Stimulated activated CD4-positive, alpha-beta T cell treated with anti-CD3 and anti-CD28 coated beads, Interleukin-12 subunit alpha, Interleukin-12 subunit beta, amount 100 ng/mL, for 4 hours (primary cell): ENCODE measurements at places on chromosomes 3 and 15.

DNA sequence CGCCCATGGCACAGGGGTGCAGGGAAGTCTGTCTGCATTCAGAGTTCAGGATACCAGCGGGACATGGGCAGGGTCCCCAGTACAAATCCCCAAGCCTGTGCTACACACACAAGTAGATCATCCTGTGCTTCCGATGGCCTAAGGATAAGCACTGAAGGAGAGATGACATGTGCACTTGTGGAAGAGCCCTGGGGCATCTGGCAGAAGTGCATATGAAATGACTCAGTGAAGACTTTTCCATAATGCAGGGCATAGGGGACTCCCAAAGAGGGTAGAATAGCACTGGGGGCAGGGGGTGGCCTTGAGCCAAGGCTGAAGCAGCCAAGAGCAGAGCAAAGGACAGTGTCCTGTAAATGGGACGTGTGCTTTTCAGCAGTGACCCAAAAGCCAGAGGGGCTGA is 22.9 kb downstream of the ADAMTS17 start:
- no peak for DNase-seq

- DNase-seq: no peak
Measured at GRCh38 chr15:99842071-99842470, 108.8 kb upstream of the LYSMD4 start.

- peak; percentile 22 for DNase-seq
Measured at GRCh38 chr3:128698211-128699047, 27.6 kb upstream of the RAB7A start.

- no peak for DNase-seq
Measured at GRCh38 chr3:190497811-190498210, 16.1 kb upstream of the IL1RAP start.

DNA sequence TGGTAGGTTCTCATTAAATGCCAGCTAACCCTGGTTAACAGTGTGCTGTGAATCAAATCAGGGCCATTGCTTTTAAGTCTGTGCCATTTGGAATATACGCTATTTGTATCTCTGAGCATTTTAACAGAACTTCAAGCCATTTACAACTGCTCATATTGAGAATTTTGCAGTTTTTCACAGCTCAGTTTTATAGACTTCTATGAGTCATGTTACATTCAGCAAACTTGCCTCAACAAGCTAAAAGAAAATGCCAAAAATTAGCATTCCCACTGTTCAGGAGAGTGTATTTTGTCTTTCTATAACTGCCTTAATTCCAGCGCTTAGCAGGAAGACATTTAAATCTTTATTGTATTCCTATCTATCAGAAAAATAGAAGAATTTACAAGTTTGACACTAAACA is 196.4 kb downstream of the GBE1 start:
- no peak for DNase-seq

DNA sequence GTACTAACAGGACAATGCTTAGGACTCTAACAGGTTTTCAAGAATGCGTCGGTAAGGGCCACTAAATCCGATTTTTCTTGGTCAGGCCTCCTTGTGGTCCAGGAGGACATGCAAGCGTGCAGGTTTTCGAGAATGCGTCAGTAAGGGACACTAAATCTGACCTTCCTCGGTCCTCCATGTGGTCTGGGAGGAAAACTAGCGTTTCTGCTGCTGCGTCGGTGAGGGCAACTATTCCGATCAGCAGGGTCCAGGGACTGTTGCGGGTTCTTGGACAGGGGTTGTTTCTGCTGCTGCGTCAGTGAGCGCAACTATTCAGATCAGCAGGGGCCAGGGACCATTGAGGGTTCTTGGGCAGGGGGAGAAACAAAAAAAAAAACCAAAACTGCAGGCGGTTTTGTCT is 7.8 kb upstream of the UBP1 start:
- no peak for DNase-seq

DNA sequence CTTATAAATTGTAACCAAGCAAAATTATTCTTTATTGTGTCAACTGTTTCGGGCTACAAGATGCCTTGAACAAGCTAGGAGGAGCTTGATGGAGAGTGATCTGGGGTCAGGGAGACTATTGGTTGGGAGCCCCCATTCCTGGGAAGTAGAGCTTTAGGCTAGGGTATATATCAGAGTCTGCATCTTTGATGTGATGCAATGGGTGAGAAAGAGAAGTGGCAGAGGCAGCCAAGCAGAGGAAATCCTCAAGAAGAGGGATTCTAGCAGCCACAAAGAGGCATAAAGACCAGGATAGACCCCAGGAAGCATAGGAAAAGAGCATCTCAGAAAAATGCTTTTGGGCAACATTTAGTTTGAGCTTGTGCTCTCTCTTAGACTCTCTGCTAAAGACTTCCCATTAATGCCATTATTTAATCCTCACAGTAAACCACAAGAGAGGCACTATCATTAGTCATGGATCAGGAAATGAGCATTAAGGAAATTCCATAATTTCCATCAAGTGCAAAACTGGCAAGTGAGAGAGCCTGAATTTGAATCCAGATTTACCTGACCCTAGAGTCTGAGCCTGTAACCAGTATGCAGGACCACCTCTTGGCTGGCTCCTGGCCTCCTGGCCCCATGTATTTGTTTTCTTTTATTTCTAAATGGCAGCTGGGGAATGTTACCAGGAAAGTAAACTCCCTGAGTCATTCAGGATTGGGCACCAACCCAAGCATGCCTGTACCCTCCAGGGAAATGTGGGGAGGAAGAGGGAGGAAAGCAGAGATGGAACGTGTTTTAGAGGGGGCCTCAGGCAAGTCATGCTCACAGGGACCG is 118.7 kb downstream of the RPL22L1 start:
- DNase-seq: no peak

- no peak for DNase-seq
Measured at GRCh38 chr3:187961366-187961765, 192.6 kb upstream of the LPP start.

- no peak for DNase-seq
Measured at GRCh38 chr3:196143708-196144382, 62.0 kb upstream of the TFRC start.

DNA sequence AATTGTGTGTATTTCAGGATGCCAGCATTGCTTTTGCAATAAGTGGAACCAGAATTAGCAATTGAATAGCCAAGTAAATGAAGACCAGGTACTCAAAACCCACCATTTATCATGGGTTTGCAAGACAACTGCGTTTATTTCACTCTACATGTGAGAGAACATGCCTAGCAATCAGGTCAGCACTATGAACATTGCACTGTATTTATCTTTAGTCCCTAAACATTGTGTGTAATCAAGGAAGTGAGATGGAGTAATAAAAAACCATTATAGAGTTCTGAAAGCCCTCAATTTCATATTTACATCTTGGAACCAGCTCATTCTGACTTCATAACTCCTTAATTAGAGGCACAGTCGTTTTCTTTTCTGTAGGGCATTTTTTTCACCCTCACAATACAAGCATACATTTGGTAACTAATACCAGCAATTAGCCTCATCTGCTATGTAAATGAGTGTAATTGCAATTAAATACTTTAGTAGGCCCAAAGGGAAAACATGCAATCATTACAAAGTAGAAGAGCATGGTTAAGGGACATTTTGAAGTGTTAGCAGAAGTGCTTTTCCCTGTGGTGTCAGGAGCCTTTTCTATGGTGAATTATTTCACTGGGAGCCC is 153.1 kb upstream of the DPH6 start:
- DNase-seq: no peak

DNA sequence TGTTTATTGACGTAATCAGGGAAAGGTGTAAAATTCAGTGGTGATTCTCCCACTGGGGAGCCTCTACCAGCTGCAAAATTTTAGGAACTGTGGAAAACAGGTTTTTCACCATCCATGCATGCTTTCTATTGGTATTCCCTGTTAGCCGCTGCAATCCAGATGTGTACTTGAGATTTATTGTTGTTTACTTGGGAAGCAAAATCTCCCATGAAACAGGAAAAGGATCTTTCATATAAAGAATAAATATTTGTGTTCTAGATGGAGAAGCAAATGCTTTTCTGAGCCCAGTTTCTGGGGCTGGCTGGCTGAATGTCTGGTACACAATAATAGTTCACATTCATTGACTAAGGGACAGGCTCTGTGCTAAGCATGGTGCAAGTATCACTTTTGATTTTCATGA is 144.6 kb upstream of the RASGRP1 start:
- no peak for DNase-seq

GRCh38 chr3:116141724-116142123 is 303.6 kb downstream of the LSAMP start:
- DNase-seq: no peak

- DNase-seq: no peak
Measured at GRCh38 chr15:39110746-39111145, 470.1 kb upstream of the THBS1 start.

GRCh38 chr3:150129166-150129565 is 158.5 kb upstream of the PFN2 start:
- DNase-seq: no peak

GRCh38 chr15:68580026-68580882 is 1.5 kb downstream of the CORO2B start:
- DNase-seq: no peak

GRCh38 chr3:184203526-184203925 is 17.5 kb downstream of the ABCF3 start:
- DNase-seq: no peak

DNA sequence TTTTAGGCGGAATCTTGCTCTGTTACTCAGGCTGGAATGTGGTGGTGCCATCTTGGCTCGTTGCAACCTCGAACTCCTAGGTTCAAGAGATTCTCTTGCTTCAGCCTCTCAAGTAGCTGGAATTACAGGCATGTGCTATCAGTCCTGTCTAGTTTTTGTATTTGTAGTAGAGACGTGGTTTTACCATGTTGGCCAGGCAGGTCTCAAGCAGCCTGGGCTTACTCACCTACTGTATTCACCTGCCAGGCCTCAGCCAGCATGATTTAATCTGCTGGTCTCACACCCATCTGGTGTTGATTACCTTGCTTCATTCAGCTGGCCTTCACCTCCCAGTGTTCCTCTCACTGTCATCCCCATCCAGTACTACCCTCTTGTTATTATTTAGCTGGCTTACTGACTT is 102.0 kb downstream of the IL12A start:
- DNase-seq: no peak

DNA sequence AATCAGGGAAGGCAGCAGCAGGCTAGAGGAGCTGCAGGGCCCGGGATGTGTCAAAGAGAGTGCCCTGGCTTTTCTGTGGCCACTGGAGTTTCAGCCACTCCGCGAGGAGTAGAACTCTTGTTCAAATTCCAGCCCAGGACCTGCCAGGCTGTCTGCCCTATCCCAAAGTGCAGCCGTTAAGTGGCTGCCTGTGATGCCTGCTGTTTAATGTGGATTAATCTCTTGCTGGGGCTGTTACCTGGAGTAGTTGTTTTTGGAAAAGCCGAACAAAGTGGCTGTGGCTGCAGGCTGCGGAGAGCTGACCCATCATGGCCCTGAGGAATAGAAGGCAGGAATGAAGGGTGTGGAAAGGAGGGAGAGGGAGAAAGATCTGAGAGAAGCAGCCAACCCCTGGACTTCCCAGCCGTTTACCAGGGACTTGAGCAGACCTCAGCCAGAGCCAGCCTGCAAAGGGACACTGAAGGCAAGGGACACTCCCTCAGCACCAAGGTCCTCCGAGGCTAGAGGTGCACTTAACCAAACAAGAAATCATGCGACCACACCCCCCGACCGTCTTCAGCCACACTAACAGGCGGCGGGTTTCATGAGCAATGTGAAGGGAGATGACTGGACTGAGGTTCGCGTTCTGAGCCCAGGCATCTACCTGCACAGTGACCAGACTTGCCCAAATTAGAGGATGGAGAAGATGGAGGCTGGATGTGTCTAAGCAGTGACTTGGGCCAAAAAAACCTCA is 4.7 kb downstream of the CDAN1 start:
- no peak for DNase-seq

DNA sequence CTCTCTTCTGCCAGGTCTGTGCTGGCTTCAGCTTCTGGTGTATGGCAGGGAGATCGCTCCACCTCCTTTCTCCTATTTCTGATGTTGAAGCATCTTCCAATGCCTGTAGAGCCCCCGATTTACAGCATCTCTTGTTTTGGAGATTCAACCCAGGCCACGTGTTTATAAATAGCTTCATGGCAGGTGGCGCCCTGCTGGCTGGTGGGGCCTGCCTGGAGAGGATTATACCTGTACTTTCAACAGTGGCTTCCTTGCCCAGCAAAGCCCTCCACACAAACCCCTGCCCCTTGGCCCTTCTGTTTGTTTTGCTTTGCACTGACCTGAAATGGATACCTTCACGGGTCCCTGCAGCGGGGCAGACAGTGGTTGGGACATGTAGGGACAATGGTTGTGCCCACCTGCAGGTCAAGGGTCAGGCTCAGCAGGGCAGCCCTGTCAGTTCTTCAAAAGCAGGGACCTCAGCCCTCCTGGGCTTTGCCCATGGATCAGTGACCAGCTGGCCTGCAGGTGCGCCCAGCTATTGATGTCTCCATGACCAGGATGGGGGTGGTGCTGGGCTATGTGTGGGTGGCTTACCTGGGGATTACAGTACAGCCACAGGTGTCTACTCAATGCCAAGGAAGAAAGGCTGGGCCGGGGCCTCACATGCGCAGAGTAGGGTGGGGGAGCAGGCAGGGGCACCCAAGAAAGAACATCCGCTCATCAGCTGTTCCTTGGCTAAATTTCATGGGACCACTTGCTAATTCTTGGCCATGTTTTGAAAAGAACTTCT is 112.7 kb upstream of the PRR23C start:
- DNase-seq: no peak

- no peak for DNase-seq
Measured at GRCh38 chr15:88695101-88695500, 56.3 kb downstream of the ISG20 start.

- DNase-seq: no peak
Measured at GRCh38 chr15:58546635-58547627, 115.1 kb downstream of the LIPC start.

DNA sequence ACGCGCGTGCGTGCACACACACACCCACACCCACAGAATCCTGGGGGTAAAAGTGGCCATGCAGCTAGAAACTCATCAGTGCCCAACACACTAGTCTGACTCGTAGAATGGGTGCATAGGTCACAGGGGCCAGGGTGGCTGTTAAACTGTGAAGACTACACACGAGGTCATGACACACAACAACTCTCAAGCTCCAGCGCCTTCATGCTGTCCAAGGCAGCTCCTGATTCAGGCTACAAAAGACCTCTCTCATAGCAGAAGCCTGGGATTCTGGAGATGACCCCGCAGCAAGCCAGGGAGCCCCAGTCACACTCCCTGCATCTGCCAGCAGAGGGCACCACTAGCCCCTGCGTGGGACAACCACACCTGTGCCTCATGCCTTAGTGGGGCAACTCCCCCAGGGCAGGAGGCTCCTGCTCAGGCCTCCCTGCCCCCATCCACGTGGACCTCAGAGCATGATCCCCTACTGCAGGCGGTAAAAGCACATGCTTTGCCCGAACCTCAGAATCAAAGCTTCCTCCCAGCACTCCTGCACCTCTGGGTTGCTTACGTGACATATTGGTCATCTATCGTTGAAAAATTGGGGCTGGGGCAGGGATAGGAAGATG is 93.1 kb downstream of the LRIG1 start:
- peak; percentile 75 for DNase-seq

DNA sequence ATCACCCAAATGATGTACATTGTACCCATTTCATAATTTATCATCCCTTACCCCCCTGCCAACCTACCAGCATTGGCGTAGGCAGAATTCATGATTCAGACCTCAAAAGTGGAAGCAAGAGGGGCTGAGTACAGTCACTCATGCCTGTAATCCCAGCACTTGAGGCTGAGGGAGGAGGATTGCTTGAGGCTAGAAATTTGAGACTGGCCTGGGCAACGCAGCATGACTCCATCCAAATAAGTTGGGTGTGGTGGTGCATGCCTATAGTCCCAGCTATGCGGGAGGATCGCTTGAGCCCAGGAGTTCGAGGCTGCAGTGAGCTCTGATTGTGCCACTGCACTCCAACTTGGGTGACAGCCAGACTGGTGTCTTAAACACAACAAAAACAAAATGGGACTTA is 10.4 kb downstream of the TTC14 start:
- DNase-seq: no peak

GRCh38 chr3:100227511-100227921 is 33.3 kb upstream of the TBC1D23 start:
- no peak for DNase-seq
